ENCODE measurements at places on chromosomes 1 and 21.

DNA sequence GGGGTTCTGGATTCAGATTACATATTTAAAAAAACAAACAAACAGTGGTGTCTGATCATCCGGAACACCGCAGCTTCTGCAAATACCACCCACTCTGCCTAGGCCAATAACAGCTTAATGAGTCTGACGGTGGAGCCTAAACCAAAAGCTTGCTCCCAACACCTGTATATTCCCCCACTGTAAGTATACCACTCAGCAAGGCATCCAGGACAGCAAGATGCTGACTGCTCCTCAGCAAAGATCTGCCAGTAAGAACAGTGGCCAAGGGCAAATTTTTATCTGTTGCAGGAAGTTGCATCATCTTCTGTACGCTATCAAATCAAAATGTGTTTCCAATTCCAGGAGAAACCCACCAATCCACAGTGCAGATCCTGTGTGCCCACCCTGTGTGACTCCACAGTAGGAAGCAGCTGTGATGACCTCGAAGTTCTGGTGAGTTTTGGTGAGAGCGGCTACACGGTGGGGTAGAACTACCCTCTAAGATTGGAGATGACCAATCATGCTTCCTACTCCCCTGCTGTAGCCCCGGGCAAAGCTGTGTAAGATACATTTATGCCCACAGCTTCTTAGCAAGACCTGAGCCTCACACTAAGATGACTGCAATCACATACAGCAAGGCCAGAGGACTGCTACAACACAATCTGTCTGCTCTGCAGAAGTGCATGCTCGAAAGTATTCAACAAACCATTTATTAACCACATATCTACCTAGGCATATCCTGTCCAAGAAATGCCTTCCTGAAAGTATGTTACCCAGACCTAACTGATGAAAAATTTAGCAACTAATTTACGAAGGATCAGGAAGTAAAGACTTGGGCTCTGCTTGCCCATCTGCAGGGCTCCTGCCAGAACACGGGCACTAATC lies 30.5 kb downstream of the SIPA1L2 start:
- no peak for DNase-seq

DNA sequence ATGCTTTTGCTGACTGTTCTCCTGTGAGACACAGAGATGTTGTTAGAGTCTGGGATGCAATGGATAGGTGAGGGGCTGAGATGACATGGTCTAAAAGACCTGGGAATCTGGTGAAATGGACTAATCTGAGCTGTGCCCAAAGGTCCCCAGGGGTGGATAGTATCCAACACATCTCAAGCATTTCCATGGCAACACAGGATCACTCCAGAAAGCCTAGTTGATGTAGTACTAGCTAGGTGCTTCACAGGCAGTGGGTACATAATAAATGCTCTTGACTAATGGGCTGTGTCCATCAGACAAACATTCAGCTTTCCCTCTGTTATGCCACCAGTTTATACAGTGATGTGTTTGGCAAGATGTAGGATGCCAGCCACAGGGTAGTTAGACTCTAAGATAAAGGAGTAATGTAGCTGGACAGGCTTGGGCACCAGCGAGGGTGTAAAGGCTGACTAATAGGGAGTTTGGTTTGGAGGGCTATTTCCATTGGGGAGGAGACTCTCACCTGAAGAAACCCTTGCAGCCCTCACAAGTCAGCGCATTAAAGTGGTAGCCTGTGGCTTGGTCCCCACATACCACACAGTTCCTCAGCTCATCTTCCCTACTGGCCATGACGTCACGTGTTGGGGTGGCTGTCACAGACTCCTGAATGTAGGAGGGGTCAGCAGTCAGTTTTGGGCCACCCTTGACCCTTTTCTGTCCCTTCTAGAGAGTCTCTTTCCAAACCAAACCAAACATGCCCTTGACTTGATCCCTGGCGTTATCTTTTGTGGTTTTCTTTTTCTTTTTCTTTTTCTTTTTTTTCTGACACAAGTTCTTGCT lies 1.8 kb downstream of the NR1I3 start:
- no peak for DNase-seq

GRCh38 chr1:52556641-52557360 lies 3.9 kb upstream of the TUT4 start:
- no peak for DNase-seq

GRCh38 chr1:30377230-30378002 lies 346.0 kb downstream of the MATN1 start:
- DNase-seq, result no peak

- DNase-seq, result no peak
Observed at GRCh38 chr1:23784846-23785245, 6.1 kb upstream of the LYPLA2 start.
